ENCODE measurements at places on chromosomes 5 and 9.

DNA sequence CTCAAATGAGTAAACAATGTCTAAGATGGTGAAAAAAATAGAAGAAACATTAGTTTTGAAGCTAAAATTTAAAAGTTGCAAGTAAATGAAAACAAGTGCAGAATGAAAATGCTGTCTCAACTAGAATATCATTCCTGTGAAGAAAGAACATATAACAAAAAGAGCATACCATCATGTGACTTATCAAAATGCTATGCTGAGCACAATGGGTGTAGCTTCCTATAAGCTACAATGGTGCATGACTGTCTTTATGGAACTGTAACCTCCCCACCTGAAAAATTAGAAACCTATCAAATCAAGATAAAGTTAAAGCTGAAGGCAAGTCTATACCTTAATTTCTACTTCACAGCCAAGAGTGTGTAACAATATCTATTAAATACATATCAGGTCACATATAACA, 192.0 kb downstream of the AP3B1 start:
- DNase-seq: no peak

GRCh38 chr9:34452568-34452967, 5.8 kb downstream of the FAM219A start:
- no peak for DNase-seq

GRCh38 chr5:1220831-1221230, 4.3 kb upstream of the SLC6A18 start:
- DNase-seq: no peak

DNA sequence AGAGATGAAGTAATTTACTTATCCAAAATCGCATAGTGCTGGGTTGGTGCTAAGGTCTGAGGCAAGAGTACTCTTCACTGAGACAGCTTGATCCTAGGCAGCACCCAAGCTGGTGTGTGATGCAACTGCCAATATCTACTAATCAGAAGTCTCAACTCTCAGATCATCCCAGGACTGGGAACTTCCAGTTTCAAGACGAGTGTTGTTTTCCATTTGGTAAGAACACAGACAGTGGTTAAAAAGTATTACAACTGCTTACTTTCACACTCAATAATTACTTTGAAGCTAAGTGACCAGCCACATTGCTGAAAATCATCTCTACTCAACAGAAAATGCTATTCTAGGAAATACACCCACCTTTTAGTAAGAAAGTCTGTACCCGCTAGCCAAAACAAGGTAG, 45.3 kb downstream of the FBXW11 start:
- peak; percentile 36 for DNase-seq

DNA sequence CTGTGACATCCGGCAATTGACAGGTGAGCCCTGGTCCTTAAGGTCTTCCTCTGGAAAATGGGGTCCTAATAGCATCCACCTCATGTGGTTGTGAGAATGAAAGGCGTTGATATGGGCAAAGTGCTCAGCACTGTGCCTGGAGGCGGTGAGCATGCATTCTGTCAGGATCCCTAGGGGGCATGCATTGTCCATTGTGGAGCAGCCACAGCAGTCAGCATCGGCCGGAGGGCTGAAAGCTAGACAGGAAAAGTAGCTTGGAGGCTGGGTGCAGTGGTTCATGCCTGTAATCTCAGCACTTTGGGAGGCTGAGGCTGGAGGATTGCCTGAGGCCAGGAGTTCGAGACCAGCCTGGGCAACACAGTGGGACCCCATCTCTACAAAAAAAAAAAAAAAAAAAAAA, 122.2 kb downstream of the LHX2 start:
- no peak for DNase-seq

GRCh38 chr5:20098694-20099093, 110.7 kb upstream of the CDH18 start:
- no peak for DNase-seq

DNA sequence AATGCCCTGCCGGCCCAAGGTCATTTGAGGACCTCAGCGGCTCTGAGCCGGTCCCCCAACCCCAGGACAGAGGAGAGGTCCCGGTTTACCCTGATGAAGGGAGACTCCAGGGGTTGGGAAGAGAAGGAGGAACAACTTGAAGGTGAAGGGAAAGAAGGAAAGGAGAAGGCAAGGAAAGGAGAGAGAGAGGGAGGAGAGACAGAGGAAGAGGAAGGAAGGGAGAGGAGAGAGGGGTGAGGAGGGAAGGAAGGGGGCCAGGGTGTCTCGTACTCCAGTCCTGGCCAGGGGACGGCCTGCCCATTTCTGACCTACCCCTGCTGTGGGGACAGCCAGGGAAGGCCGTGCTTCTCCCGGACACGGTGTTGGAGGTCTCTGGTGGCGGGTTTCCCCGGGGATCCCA, 1.9 kb downstream of the PRRX2 start:
- DNase-seq: no peak

All from HL-60 (cell line).